ENCODE measurements at places on chromosomes 7 and 10.

GRCh38 chr10:123726836-123727235, 60.7 kb downstream of the GPR26 start:
- DNase-seq: no peak

GRCh38 chr10:129396021-129396722, 70.9 kb upstream of the MGMT start:
- DNase-seq: no peak

DNA sequence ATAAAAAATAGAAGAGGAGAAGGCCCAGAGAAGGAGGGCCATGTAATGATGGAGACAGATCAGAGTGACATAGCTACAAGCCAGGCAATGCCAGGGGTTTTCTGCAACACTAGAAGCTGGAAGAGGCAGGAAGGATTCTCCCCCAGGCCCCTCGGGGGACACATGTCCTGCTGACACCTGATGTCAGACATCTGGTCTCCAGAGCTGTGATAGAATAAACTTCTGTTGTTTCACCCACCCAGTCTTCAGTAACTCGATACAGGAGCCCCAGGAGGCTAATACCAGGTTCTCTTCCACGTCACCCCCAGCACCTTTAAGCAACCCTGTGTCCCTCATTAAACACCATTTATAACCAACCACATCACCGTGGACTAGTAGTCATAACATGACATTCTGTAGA, 94.9 kb downstream of the TMEM130 start:
- DNase-seq: no peak

- no peak for DNase-seq
Measured at GRCh38 chr7:139845443-139845805, 16.4 kb downstream of the TBXAS1 start.

DNA sequence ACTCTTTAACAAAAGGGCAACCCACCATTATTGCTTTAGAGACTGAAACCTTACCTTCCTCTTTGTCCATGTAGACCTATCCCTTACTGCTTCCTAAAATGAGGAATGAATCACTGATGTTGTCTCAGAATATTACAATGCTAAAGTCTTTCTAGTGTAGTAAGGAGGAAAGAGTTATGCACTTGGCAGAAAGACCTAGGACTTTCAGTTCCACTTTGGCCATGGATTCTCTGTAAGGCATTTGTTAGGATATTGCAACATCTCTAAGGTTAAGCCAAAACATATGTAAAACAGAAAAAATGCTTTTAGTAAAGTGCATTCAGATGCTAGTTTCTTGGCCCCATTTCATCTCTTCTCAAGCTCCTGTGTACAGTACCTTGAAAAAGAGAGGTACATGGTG, 230.9 kb downstream of the PARD3 start:
- DNase-seq: no peak

- DNase-seq: no peak
Measured at GRCh38 chr10:52056291-52056690, 257.8 kb upstream of the DKK1 start.

Data from NCI-H187 treated with DMSO at 0.1 percent for 48 hours (cell line).